Stimulated activated CD8-positive, alpha-beta memory T cell treated with anti-CD3 and anti-CD28 coated beads, Interleukin-4, amount 100 ng/mL, for 1 hour (primary cell): ENCODE measurements at places on chromosomes 7 and 10.

- DNase-seq, result no peak
These were observed 176.2 kb downstream of the GALNT17 start for GRCh38 chr7:71308096-71308495.

DNA sequence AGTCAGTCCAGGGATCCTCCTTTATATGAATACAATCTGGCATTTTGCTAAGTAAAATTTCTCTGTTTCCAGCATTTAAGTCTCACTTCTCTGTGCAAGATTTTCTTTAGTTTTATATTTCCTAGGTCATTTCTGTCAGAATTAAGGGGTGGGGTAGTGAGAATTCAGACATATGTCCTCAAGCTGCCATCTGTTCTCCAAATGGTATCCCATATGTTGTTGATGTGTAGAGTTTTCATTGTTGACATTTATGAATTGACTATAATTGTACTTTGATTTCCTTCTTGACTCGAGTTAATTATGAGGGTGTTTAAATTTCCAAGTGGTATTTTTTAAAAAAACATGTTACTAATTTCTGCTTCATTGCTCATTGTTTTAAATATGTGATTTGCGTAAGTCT, 148.8 kb downstream of the NPSR1 start:
- no peak for DNase-seq

DNA sequence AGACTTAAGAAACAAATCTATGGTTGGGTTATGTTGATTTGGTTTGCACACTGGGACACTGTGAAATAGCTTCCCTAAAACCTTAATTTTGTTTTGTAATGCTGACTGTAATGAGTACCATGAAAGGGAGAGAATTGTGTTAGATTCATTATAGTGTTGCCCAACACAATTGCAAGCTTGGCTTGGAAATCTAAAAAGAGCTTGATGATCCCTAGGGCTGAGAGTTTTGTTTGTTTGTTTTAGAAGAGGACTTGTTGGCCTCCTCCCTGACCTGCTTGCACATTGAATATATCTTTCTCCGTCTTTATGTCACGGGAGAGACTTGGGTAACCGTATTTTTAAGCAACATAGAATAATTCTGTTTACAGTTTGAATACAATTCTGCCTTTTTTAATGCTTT, 410.1 kb downstream of the ARL4A start:
- DNase-seq, result no peak

DNA sequence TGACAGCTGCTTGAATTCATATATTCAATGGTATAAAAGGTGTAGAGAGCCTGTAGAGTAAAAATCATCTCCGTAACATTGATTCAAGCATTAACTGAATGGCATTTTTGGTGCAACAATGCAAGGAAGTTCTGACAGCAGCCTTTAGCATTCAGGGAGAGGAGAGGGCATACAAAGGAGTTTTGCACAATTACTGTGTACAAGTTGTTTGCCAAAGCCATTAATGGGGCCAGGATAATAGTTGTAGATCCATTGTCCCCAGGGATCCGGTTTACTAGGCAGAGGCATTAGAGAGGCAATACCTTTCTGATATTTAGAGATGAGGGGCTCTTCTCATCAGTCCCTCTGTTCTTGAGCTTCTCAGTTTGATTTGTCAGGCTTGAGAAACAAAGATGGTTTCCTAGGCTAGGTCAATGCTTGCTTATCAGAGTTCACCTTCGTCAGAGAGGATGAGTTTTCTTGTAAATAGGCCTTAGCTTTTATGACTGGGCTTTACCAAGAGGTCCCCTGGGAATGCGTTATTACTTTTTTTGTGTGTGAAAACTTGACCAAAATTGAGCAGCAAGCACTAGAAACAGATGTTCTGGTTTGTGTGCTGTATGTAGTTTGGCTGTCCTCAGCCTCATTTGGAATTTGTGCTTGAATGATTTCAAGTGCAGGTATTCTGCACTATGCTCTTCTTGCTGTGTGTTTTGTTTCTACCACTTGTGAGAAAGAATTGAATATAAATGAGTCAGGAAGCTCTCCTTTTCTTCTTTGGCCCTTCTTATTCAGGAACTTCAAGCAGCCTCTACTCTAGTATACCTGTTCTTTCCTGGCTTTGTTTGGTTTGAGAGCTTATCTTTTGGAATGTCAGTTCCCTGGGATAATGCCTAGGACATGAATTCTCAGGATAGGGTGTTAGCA, 32.0 kb downstream of the SND1 start:
- DNase-seq, result no peak

DNA sequence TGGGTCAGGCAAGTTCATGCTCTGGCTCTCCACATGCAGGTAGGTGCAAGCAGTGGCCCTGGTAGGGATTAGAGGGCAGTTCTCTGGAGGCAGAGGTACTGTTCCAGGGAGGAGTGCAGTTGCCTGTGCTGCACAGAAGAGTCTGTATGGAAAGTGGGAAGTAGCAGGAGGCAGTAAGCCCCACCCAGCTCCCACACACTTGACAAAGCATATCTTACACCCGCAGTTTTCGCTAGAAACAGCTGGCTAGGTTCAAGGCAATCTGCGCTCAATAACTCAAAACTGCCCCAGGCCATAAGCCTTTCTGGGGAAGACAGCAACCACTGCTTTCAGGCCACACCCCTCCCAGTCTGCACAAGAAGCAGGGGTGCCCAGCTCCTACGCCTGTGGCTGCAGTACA, 33.1 kb upstream of the ARMC3 start:
- no peak for DNase-seq

DNA sequence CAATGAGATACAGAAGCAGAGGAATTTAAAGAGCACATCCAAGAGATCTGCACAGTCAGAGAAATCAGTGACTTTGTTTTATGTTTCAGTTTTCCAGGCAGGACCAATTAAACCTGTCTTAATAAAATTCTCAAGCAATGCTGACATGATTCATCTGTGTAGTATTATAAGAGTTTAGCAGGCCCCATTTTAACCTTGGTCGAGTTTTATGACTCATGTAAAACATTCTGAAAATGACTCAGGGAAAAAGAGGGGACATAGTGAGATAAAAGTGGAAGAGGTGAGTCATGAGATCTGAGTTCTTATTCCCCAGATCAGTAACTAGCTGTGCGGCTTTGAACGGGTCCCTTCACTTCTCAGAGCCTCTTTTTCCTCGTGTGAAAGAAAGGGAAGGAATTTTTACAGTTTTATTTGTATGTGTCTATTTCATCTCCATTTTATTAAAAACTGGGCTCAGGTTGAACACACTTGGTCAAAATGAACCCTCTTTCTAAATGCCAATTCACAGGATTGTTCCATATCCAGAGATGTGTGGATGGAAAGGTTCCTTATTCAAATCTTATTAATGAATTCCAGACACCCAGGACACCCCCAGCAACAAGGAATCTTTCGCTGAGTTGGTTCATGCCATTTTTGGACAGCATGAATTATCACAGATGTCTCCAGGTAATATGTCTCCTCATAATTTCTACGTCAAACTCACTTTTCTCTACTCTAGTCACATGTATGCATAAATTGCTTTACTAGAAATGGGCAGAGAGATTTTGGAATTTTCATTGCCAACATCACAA, 143.2 kb downstream of the JAZF1 start:
- DNase-seq, result no peak

DNA sequence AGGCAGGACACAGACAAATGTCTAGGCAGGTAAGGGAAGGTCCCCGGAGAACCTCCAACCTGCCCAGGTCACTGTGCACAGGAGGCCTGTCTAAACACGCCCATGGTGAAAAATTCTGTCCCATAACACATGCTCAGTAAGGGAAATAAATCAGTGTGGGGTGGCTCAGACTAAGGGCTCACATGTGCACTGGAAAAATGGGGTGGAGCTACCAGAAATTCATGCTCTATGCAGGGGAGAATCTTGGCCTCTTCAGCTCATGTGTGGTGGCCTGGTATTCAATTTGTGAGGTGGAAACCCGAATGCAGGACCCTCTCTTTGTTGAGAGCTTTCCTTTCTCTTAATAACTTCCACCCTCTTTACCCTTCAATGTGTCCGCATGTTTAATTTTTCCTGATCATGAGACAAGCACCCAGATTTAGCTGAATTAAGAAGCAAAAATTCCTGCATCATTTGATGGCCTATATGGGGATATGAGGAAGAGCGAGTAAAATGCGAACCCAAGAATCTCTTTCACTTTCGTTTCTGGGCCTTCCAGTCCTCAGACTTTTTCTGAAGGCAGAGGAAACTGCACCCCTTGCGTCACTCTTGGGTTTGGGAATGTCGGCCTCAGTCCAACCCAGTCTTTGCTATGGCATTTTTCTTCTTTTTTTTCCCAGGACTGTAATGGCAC, 163.2 kb downstream of the DGKB start:
- DNase-seq, result no peak

GRCh38 chr10:69468751-69469089, 17.5 kb downstream of the TSPAN15 start:
- DNase-seq, result no peak

GRCh38 chr7:136214356-136214755, 237.2 kb upstream of the MTPN start:
- DNase-seq, result no peak

- no peak for DNase-seq
These were observed 16.6 kb upstream of the WDFY4 start for GRCh38 chr10:48667960-48668590.

- DNase-seq, result no peak
These were observed 6.7 kb downstream of the EIF4EBP2 start for GRCh38 chr10:70410608-70411007.

DNA sequence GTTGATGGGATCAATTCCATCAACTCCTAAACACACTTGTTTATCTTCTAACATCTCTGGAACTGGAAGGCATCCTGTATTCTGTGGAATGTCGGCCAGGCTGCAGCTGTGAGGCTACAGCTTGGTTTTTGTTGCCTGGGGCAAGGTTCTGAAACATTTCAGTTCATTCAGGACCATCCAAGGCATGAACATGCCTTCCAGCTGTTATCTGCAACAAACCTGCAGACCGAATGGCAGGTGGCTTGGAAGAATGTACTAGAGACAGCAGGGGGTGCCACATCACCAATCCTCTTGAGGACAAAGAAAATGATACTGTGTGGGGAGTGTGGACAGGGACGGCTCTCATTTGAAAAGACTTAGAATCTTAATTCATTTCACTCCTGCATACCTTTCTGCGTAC, 12.4 kb downstream of the PAPOLB start:
- no peak for DNase-seq
